Placental epithelial cell (primary cell): ENCODE measurements at places on chromosomes 5 and 9. TPM values are rescaled to one million over a fixed set of nuclear protein-coding genes. Genes with fewer than 3 reads are reported as not detected.

Gene CARD9
- 4.7 and 7.4 TPM in 2 replicates for total RNA-seq

Gene TNFSF15
- 0.22 TPM in 1 of 2 replicates, not detected in the other for total RNA-seq

Gene FOXD4
- total RNA-seq, result under 0.01 TPM in 1 of 2 replicates, not detected in the other

Gene PDGFRB
- 10.2 and 10.6 TPM in 2 replicates for total RNA-seq

Gene TYRP1
- 0.33 and 0.79 TPM in 2 replicates for total RNA-seq

Gene TPM2
- total RNA-seq, result 87.9 and 98.7 TPM in 2 replicates

Gene BASP1
- total RNA-seq, result 4.1 and 7.1 TPM in 2 replicates

Gene SHISAL2B
- total RNA-seq, result not detected in 2 replicates

Gene GEMIN5
- total RNA-seq, result 11.4 and 13.9 TPM in 2 replicates

Gene CTNND2
- total RNA-seq, result under 0.01 TPM in 1 of 2 replicates, not detected in the other

Gene LCN1
- not detected in 2 replicates for total RNA-seq

Gene PCDHA7
- 0.54 and 1.2 TPM in 2 replicates for total RNA-seq

Gene BTNL8
- not detected in 2 replicates for total RNA-seq

Gene FRMD3
- total RNA-seq, result under 0.01 and 0.98 TPM in 2 replicates

Gene FAM151B
- total RNA-seq, result 5.1 and 5.6 TPM in 2 replicates

Gene ERGIC1
- 62.8 and 133 TPM in 2 replicates for total RNA-seq

Gene CAMK2A
- total RNA-seq, result 0.79 TPM in 1 of 2 replicates, not detected in the other

Gene FOXD4L6
- 0.39 TPM in 1 of 2 replicates, not detected in the other for total RNA-seq

Gene CCDC183
- total RNA-seq, result 0.33 and 0.39 TPM in 2 replicates

Gene FYB1
- total RNA-seq, result not detected in 2 replicates

Gene PCDHA10
- total RNA-seq, result 0.11 and 0.39 TPM in 2 replicates

Gene PFN3
- total RNA-seq, result not detected in 2 replicates

Gene SPOCK1
- 1.6 and 2.4 TPM in 2 replicates for total RNA-seq

Gene BTNL3
- total RNA-seq, result not detected in 2 replicates

Gene ARL10
- total RNA-seq, result 9.8 and 13.0 TPM in 2 replicates

Gene RHOBTB3
- 368 and 392 TPM in 2 replicates for total RNA-seq

Gene WWC1
- 5.9 and 24.3 TPM in 2 replicates for total RNA-seq

Gene ZNF79
- total RNA-seq, result 16.9 and 19.1 TPM in 2 replicates

Gene TMOD1
- not detected in 2 replicates for total RNA-seq

Gene ENTPD8
- not detected in 2 replicates for total RNA-seq

Gene SLC45A2
- total RNA-seq, result 0.11 and 0.79 TPM in 2 replicates

Gene CDH10
- total RNA-seq, result 37.7 and 41.6 TPM in 2 replicates

Gene DDX4
- not detected in 2 replicates for total RNA-seq

Gene PDE8B
- total RNA-seq, result under 0.01 TPM in 1 of 2 replicates, not detected in the other

Gene SPINK5
- not detected in 2 replicates for total RNA-seq

Gene HAVCR2
- total RNA-seq, result 0.22 and 0.79 TPM in 2 replicates

Gene MOCS2
- total RNA-seq, result 19.6 and 32.5 TPM in 2 replicates

Gene RAPGEF6
- total RNA-seq, result 11.0 and 15.3 TPM in 2 replicates

Gene PALM2AKAP2
- total RNA-seq, result 0.39 and 0.76 TPM in 2 replicates
